Activated B cell treated with CpG ODN at 0.5 μM for 24 hours (primary cell): ENCODE measurements at places on chromosomes 1 and 21. TPM values are rescaled to one million over a fixed set of nuclear protein-coding genes. Genes with fewer than 3 reads are reported as not detected.

NPL gene
- total RNA-seq = 1.9 and 2.9 TPM in 2 replicates

TMEM79 gene
- 5.1 and 5.4 TPM in 2 replicates for total RNA-seq

DNA sequence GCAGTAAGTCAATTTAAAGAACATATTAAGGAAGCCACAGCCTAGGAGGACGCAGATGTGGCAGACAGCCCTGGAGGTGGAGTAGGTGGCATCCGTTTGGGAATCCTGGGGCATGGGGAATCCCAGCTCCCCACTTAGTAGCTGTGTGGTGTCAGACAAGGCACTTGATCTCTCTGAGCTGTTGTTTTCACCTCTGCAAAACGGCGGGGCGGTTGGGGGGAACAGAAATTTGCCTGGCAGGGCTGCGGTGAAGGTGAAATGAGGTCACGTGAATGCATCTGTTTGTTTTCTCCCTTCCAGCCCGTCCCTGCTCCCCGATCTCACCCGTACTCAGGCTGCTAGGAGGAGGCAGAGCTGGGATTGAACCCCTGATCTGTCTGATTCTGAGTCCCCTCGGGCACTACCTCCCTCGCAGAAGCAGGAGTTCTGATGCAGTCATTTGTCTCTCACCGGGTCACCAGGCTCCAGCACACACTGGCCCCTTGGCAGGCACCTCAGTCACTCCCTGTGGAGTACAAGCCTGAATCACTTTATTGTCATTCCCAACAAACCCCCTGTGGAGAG lies 2.2 kb upstream of the LAPTM5 start:
- peak overlapping the region; percentile 99 for H3K4me3 ChIP-seq
- H3K36me3 ChIP-seq = peaks cover 27% of the 10 kb centered on the region
- H3K27ac ChIP-seq = peak overlapping the region; percentile 80
- peaks cover 90% of the 10 kb centered on the region for H3K4me1 ChIP-seq

GRCh38 chr1:227896710-227897655 lies 50.7 kb downstream of the WNT9A start:
- H3K36me3 ChIP-seq = no peaks in the 10 kb centered on the region
- no peaks in the 10 kb centered on the region for H3K27me3 ChIP-seq
- peak; percentile 5 for DNase-seq
- no peak overlapping the region for H3K4me3 ChIP-seq
- no peaks in the 10 kb centered on the region for H3K4me1 ChIP-seq

GRCh38 chr21:35599164-35599563 lies 461.2 kb downstream of the SETD4 start:
- no peaks in the 10 kb centered on the region for H3K36me3 ChIP-seq
- H3K4me3 ChIP-seq = no peak overlapping the region
- no peak overlapping the region for H3K27ac ChIP-seq
- no peak for DNase-seq

DNA sequence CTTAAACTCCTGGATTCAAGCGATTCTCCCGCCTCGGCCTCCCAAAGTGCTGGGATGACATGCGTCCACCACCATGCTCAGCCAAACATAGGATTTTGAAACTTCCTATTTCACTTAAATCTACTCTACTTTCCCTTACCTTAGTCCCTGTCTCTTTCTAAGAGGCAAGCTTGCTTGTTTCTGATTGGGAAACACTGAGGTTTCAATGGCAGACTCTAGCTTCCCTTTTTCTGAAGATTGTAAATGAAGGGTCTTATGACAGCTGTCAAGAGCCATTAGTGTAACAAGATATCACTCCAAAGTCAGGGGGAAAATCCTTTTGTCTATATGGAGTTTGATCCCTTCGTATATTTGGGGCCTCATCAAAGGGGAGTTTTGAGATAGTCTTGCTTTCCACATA lies 23.5 kb upstream of the LMO4 start:
- no peaks in the 10 kb centered on the region for H3K36me3 ChIP-seq
- no peak overlapping the region for H3K27ac ChIP-seq
- H3K27me3 ChIP-seq = peaks cover 3% of the 10 kb centered on the region
- no peak for DNase-seq
- no peak overlapping the region for H3K4me3 ChIP-seq

- H3K4me1 ChIP-seq = peaks cover 7% of the 10 kb centered on the region
- DNase-seq = no peak
- no peak overlapping the region for H3K27ac ChIP-seq
- H3K4me3 ChIP-seq = no peak overlapping the region
These were observed 7.3 kb downstream of the OR2M5 start for GRCh38 chr1:248152056-248152827.

GRCh38 chr1:33143698-33144097 lies 38.1 kb downstream of the TRIM62 start:
- no peaks in the 10 kb centered on the region for H3K27me3 ChIP-seq
- no peak overlapping the region for H3K4me3 ChIP-seq
- H3K27ac ChIP-seq = no peak overlapping the region
